ENCODE measurements at places on chromosomes 4 and X.
A peak's percentile ranks its signal among the peaks of the same experiment; 100 is the strongest.

DNA sequence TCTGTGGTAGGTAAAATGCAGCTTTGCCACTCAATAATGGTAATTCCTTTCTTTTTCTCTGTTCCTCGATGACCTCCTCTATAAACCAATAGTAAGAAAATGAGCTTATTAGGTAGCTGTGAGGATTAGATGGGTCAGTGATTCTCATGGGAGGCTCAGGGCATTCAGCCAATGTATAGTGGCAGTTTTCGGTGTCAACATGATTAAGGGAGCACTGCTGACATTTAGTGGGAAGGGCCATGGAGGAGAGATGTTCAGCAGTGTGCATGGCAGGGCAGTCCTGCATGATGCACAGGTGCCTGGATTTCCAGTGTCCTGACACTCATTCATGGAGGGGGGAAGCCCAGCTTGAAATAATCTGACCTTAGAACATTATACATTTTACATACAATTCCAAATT is 232.8 kb downstream of the PDGFC start:
- DNase-seq: no peak

DNA sequence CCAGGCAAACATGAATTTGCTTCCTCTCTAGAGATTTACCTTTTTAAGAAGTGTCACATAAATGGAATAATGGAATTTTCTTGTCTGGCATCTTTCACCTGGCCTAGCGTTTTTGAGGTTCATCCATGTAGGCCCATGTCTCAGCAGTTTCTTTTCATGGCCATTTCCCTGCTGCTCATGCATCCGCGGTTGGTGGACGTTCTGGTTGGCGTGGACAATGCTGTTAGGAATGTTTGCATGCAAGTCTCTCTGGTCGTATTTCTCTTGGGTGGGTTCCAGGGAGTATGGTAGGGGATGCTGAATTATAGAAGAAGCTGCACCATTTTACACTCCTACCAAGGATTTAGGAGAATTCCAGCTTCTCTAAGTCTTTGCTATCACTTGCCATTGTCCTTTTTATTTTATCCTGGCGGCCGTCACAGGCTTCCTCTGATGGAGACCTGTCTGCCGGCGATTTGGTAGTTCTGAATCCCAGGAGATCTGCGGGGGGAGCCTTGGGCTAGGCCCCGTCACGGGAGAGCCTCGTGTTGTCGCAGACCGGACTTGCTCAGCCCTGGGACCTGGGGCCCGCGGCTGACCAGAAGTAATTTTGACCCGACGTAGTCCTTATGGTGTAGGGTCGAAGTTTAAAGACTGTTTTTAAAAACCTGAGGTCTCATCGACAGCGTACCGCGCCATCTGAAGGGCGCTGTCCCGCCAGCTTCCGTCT is 56.9 kb upstream of the TADA2B start:
- DNase-seq: no peak

- no peak for DNase-seq
Observed at GRCh38 chr4:2044119-2044485, 15.0 kb upstream of the NAT8L start.

GRCh38 chr4:149891426-149891825 is 75.8 kb upstream of the IQCM start:
- no peak for DNase-seq

- DNase-seq: no peak
Observed at GRCh38 chr4:159210975-159211374, 108.1 kb downstream of the RAPGEF2 start.

GRCh38 chr4:93201471-93202096 is 627.0 kb upstream of the ATOH1 start:
- no peak for DNase-seq

GRCh38 chrX:52934704-52935469 is 23.4 kb downstream of the FAM156A start:
- peak; percentile 77 for DNase-seq

- DNase-seq: no peak
Observed at GRCh38 chr4:156193106-156193505, 239.4 kb upstream of the CTSO start.

DNA sequence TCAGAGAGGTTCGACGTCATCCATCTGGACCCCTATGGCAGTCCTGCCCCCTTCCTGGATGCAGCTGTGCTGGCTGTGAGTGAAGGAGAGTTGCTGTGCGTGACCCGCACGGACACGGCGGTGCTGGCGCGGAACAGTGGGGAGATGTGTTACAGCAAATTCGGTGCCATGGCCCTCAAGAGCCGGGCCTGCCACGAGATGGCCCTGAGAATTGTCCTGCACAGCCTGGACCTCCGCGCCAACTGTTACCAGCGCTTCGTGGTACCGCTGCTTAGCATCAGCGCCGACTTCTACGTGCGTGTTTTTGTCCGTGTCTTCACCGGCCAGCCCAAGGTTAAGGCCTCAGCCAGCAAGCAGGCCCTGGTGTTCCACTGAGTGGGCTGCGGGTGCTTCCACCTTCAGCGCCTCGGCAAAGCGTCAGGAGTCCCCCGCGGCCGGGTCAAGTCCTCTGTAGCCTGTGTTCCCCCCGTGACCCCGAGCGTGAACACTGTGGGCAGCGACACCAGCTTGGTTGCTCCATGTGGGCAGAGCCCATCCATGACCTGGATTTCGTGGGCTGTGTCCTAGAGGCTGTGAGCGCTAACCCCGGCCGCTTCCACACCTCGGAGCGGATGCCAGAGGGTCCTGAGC is 186.7 kb upstream of the SLITRK2 start:
- DNase-seq: no peak

DNA sequence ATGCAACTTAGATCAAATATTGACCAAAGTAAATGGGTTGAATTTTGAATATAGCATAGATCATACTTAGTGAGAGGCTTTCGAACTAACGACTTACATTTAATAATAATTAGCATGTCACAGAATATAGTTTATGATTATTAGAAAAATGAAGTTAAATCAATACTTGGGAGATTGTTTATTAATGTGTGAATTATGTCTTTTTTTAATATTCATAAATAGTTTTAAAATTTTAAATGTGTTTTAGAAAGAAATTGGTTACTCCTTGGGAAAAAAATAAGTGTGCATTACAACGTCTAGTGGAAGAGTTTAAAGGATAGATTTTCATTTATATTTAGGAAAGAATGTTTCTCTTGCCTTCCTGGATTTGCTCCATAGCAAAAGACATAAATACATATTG is 7.3 kb downstream of the FGA start:
- DNase-seq: no peak

GRCh38 chr4:107213880-107214279 is 177.8 kb upstream of the DKK2 start:
- no peak for DNase-seq

GRCh38 chrX:63922221-63922620 is 137.2 kb upstream of the ARHGEF9 start:
- no peak for DNase-seq

DNA sequence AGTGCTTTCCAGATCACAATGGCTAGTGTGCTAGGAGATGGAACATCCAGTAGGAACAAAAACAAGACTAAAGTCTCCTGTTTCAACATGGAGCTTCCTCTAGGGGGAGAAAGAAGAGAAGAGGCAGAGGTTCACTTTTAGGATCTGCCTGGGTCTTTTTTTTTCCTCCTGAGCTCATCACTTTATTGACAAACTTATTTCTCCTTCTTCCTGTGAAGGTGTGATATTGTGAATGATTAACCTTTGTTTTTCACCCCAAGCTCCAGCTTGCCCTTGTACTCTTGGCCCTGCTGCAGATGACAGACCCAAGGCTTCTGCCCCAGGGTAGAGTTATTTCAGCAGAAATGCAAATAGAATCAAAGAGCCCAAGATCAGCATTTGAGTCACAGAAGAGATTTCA is 13.5 kb downstream of the PAGE4 start:
- no peak for DNase-seq

- DNase-seq: no peak
Observed at GRCh38 chr4:111405989-111406388, 739.3 kb upstream of the FAM241A start.

- DNase-seq: no peak
Observed at GRCh38 chr4:2924286-2924685, 38.9 kb downstream of the NOP14 start.

DNA sequence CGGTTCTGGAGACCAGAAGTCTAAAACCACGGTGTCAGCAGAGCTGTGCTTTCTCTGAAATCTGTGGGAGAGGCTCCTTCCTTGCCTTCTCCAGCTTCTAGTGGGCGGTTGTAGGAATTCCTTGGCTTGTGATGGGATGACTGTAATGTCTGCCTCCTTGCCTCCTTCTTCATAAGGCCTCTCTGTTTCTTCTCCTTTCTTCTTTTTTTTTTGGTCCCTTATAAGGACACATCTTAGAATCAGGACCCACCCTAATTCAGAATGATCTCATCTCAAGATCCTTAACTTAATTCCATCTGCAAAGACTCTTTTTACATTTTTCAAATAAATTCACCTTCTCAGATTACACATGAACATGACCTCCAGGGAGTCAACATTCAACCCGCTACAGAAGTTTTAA is 186.9 kb downstream of the STK32B start:
- no peak for DNase-seq

DNA sequence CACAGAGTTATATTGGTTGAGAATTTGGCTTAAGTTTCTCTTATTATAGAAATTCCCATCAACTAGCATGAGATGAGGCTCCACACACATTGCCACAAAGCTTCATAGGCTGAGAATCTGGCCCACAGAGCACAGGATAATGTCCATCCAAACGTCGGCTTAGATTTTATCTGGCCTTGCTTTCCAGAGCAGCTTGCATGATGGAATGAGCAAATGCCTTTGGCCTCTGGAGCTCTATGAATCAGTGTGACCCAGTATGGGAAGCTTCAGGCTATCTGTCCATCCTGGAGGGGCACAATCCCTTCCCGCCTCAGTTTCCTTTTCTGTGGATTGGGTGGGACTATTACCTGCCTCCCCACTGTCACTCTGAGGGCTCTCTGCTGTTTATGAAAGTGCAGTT is 131.5 kb upstream of the NDP start:
- no peak for DNase-seq

DNA sequence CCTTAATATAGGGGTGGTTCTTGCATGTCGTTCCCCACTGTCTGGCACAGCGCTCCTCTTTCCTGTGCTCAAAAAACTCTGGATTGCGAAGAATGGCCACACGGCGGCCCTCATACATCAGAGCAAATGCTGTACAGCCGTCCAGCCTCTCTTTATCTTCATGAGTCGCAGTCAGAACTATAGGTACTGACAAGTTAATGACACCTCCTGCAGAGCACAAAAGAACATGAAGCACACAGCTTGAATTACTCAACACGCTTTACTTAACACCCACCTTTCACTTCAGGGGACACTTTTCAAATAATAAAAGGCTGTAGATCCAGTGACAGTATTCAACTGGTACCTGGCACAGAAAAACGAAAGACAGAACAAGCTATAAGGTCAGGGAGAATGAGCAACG is 65.3 kb downstream of the PAPSS1 start:
- DNase-seq: no peak

All from stimulated activated CD4-positive, alpha-beta T cell treated with anti-CD3 and anti-CD28 coated beads, TNF-alpha, amount 100 ng/mL, for 4 hours (primary cell).